ENCODE measurements at places on chromosomes 12 and 14.

- DNase-seq, result no peak
Measured at GRCh38 chr14:44576356-44576755, 69.3 kb upstream of the FSCB start.

DNA sequence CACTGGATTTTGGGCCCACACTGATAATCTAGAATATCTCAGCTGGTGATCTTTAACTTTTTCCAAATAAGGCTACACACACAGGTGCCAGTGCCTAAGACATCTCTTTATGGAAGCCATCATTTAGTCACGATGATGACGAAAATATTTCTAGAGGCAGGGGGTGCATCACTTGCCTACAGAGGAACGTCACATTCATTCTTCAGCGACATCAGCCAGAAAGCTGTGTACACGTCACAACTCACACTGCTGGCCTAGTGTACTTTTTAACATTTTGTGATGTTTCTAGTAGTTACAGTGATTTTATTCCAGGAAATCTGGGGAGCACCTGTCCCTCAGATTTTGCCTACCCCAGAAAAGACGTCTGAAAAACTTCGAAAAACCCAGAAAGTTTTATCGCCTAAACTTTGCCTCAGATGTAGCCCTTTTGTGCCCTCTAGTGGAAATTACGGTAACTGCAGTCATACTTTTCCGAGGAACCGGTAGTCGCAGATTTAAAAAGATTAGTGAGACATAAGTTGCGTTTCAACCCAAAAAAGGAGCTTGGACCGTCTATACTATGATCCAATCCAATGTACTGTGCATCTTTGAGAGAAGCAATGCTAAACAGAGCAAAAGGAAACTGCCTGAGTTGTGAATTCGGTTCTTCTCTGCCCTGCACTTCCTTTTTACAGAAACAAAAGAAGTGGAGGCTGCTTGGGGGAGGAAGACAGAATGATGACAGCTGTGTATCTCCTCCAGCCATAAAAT lies 64.3 kb upstream of the STON2 start:
- DNase-seq, result peak; percentile 67

DNA sequence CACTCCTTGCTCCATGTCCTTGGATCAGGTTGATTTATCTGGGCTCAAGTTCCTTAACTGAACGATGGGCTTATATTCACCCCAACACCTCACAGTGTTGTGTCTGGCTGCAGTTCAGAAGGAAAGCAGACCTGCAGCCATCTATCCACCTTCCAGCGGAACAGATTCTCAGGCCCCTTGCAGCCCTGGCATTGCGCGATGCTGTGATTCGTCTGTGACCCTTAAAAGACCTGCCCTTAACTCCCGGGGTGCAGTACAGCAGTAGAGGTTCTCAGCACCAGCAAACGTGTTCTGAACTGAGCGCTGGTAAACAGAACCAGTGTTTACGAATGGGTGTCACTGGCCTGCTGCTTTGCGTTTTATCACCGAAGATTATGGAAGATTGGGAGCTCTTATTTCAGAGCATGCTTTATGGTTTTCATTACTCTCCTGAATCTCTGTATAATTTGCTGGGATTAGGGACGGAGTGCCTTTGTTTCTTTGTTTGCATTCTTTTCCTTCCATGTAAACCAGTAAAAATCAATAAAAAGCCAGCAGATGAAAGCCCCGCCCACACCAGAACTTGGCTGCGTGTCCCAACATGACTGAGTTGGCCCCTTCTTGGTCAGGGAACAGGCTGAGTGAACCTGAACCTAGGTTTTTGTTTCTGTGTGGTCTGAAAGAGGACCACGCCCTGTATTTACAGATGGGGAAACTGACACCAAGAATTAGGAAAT lies 286.7 kb upstream of the CRY1 start:
- no peak for DNase-seq

GRCh38 chr14:102201353-102201738 lies 61.6 kb downstream of the WDR20 start:
- no peak for DNase-seq

GRCh38 chr12:98149270-98149669 lies 366.1 kb upstream of the TMPO start:
- no peak for DNase-seq

GRCh38 chr12:89476904-89477595 lies 47.5 kb downstream of the GALNT4 start:
- no peak for DNase-seq

DNA sequence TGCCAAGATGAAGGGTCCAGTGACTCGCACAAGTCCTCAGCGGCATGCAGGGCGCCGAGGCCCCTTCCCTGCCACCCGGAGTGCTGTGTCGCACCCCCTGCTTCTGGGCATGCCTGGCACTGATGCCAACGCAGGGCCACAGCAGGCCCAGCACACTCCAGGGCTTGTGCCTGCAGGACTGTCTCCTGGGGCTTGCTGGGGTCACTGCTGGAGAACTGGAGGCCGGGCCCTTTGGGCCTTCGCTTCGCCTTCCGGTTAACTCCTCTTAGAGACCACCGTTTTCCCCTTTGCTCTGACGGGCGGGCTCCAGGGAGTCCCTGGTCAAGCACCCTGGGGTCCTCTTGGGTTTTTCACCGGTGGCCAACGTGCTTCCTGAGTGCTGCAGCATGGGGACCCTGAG lies 79.6 kb downstream of the WDR20 start:
- DNase-seq, result no peak

DNA sequence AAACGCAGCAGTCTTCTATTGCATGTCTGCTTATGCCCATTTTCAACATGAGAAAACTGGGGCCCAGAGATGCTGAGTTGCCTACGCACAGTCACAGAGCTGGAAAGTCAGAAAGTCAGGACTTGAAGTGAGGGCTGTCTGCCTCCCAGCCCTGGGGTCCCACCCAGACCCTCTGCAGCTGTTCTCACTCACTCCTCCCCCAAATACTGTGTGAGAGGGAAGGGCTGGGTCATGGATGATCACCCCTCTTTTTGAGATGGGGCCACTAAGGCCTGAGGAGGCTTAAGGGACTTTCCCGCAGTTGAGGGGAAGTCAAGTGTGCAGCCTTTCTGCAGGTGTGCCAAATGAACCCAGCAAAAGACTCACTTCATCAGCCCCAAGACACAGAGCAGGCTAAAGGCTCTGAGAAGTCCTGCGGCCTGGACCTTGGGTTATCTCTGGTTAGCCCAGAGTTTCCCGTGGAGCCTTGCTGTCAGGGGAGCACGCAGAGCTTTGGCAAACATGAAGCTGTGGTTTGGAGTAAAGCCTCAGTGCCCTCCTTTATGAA lies 18.7 kb downstream of the DTX1 start:
- no peak for DNase-seq

Data from right renal cortex interstitium (tissue), 3 donors.